ENCODE measurements at places on chromosomes 1 and 21. TPM values are rescaled to one million over a fixed set of nuclear protein-coding genes. Genes with fewer than 3 reads are reported as not detected.

Gene AIM2
- not detected for total RNA-seq

Gene FAM131C
- total RNA-seq, result 0.77 TPM

Gene TRPM2
- under 0.01 TPM for total RNA-seq

Gene TNFAIP8L2
- not detected for total RNA-seq

Gene CD244
- under 0.01 TPM for total RNA-seq

Gene PWP2
- total RNA-seq, result 23.3 TPM

Gene TNFRSF1B
- under 0.01 TPM for total RNA-seq

Gene CATSPERE
- 0.13 TPM for total RNA-seq

Gene ACTL8
- total RNA-seq, result not detected

Gene CD1E
- not detected for total RNA-seq

Gene ICOSLG
- total RNA-seq, result 0.26 TPM

Gene SMCP
- not detected for total RNA-seq

Gene FAM167B
- total RNA-seq, result 0.26 TPM

Gene ANKRD45
- under 0.01 TPM for total RNA-seq

Gene BRINP2
- not detected for total RNA-seq

Gene RNF223
- 14.6 TPM for total RNA-seq

Gene ARHGAP29
- total RNA-seq, result 7.9 TPM

Data from bronchial epithelial cell (primary cell).